Activated CD4-positive, CD25-positive, alpha-beta regulatory T cell treated with anti-CD3 and anti-CD28 coated beads, Interleukin-2, amount 50 U/mL, for 16 hours (primary cell): ENCODE measurements at places on chromosomes 13 and 19.

GRCh38 chr13:106336668-106337067 lies 198.8 kb downstream of the EFNB2 start:
- no peak for DNase-seq

GRCh38 chr19:2207008-2207407 lies 29.1 kb downstream of the PLEKHJ1 start:
- no peak for DNase-seq

- no peak for DNase-seq
Measured at GRCh38 chr13:94454906-94455305, 24.6 kb downstream of the DCT start.

DNA sequence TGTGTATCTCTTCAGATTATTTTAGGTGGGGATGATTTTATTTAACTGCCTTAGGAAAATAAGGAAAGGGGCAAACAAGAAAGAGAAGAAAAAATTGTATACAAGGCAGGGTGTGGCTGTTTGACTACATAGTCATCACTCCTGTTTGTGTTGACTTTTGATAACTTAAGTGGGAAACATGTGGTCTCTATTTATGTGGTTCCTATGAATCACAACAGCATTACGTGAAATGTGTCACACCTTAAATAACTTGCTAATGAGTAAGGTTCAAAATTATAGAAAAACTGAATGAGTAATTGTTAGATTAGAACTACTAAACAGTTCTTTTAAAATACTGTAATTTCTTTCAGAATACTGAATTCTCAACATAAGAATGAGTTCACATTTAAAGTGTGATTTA lies 69.3 kb downstream of the LMO7 start:
- no peak for DNase-seq

- no peak for DNase-seq
Measured at GRCh38 chr13:113649212-113649611, 8.8 kb downstream of the ATP4B start.

DNA sequence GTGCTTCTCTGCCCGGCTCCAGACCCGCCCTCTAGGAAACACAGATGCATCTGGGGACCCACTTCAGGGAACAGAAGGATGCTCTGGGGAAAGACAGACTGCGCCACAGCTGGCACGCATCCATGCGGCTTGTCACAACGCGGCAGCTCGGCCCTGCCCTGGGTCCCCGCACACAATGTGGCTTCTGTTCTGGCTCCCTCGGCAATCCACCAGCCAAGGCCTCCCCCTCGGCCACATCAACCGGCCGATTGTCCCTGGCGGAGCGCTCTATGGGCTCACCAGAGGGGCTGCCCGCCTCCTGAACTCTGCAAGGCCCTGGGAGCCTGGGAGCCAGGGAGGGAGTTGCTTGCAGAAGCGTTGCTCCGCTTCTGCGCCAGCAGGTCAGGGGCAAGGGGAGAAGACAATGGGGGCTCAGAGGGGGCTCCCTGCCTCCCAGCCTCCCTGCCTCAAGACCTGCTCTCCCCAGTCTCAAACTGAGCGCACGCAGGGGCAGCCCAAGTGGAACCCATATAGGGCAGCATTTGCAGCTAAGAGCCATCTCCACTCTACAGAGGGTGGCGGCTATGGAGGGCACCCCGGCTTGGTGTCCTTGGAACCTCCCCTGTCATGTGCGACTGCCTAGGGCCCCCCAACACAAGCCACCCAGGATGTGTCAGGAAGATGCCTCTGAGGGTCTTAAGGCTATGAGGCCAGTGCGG lies 37.9 kb downstream of the MLLT1 start:
- DNase-seq = no peak
